ENCODE measurements at places on chromosomes 6 and 20.
A peak's percentile ranks its signal among the peaks of the same experiment; 100 is the strongest.

DNA sequence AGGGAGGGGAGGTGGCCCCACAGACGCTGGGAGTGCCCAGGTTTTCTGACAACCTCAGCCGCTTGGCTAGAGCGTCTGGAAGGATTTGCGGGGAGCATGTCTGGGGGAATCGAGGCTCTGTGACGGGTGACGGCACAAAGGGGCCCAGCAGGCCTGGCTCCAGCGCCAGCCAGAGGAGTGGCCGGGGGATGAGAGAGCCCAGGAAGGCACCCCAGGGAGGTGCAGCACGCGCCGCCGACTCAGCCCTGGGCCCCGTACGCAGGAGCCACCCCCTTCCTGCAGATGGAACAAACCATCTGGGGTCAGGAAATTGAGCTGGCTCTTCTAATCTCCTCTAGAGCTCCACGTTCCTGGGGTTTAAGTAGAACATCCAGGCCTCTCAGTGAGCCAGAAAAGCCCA, 5.9 kb upstream of the SLCO4A1 start:
- no peak for DNase-seq

DNA sequence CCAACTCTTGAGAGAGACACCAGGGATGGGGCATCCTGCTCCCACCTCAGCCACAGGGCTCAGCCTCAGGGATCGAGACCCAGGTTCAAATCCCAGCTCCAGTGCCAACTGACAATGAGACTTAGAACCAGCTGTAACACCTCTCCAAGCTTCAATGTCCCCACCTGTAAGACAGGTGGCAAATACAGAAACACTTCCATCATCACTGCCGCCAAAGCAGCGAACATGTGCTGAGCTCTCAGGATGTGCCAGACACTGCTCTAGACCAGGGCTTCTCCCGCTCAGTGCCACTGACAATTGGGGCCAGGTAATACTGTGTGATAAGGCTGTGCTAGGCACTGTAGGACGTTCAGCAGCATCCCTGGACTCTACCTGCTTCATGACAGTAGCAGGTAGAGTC, 22.1 kb downstream of the PREX1 start:
- DNase-seq: no peak

GRCh38 chr6:84836366-84836765, 72.0 kb upstream of the TBX18 start:
- no peak for DNase-seq

- no peak for DNase-seq
Measured at GRCh38 chr20:59020938-59021551, 1.8 kb downstream of the TUBB1 start.

DNA sequence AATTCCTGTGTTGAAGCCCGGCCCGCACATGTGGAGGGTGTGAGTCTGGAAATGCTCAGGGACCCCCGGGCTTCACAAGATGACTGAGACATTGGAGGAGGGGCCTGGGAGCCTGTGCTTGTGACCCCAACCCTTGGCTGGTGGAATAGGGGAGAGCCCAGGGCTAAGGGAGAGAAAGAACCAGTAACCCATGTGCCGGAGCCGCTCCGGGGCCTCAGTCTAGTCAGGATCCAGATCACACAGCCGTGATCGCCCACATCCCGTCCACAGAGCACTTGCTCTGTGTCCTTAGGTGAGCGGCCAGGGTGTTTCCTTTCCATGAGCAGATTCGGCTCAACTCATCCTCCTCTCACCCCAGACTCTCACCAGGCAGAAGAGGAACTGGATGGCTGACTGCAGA, 152.3 kb upstream of the RPS6KA2 start:
- DNase-seq: no peak

GRCh38 chr6:89602166-89602565, 36.4 kb downstream of the LYRM2 start:
- no peak for DNase-seq

GRCh38 chr20:62663145-62664018, 21.1 kb downstream of the SLCO4A1 start:
- no peak for DNase-seq

- DNase-seq: no peak
Measured at GRCh38 chr6:68007717-68008116, 627.4 kb upstream of the ADGRB3 start.

DNA sequence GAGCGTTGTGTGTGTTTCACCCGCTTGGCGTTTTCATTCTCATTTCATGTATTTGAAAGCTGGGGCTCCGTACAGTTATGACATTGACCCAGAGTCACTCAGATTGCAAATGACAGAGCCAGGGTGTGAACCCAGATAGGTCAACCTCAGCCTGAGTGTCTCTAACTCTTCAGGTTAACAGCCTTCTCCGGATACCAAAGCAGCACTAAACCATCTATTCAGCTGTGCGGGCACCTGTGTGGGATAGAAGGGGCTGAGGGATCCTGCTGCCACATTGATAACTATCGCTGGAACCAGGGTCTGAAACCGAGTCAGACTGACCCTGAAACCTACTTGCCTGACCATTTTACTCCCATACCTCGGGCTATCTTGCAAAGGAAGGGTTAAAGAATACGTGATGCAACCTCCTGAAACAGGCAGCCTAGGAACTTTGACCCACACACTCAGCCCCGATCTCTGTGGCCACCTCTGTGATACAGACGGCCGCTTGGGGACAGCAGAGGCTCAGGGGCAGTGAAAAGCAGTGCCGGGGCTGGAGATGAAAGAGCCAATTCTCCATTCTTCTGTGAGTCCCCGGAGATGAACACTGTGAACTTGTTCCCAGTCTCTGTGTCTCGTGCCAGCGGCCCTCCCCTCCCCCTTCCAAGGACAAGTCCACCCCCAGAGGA, 233.5 kb upstream of the QKI start:
- no peak for DNase-seq

DNA sequence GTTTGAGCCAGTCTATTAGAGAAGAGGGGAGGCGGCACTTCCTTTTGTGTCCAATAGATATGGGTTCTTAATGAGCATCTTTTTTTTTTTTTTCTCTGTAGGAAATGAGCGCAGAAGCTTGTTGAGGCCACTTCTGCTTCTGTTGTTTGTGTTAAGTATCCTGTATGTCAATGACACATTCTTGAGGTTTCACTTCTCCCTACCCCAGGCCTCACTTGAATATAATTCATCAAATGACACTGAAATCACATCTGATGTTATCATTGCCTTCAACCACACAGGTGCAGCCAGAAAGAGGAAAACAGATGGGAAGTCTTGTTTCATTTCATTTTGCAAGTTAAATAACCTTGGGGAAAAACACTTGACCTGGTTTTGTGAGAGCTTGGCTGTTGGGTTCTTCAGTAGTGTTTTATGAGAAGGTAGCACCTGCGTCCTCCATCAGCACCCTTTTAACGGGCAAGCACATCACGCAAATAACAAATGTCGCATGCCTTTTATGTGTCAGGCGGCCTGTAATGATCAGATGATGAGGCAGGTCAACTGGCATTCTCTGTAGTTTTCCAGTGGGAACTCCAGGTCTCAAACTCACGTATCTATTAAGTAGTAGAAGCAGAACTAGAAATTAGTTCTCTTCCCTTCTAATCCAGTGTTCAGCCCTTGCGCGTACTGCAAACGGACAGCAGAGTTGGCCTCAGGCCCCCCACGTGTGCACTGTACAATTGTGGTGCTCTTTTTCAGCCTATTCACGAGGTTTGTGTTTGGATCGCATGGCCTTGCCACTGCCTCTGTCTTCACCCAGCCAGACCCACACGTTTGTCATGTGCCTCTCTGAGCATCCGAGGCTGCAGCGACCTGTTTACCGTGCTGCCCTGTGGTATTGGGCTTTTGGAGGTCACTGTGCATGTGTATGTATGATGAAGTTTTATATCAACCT, 23.5 kb downstream of the PLEKHG1 start:
- no peak for DNase-seq

GRCh38 chr20:10432079-10432478, 1.9 kb downstream of the MKKS start:
- no peak for DNase-seq

- DNase-seq: no peak
Measured at GRCh38 chr6:136415351-136416007, 125.8 kb upstream of the BCLAF1 start.

GRCh38 chr6:114160881-114161280, 181.9 kb downstream of the HS3ST5 start:
- no peak for DNase-seq

DNA sequence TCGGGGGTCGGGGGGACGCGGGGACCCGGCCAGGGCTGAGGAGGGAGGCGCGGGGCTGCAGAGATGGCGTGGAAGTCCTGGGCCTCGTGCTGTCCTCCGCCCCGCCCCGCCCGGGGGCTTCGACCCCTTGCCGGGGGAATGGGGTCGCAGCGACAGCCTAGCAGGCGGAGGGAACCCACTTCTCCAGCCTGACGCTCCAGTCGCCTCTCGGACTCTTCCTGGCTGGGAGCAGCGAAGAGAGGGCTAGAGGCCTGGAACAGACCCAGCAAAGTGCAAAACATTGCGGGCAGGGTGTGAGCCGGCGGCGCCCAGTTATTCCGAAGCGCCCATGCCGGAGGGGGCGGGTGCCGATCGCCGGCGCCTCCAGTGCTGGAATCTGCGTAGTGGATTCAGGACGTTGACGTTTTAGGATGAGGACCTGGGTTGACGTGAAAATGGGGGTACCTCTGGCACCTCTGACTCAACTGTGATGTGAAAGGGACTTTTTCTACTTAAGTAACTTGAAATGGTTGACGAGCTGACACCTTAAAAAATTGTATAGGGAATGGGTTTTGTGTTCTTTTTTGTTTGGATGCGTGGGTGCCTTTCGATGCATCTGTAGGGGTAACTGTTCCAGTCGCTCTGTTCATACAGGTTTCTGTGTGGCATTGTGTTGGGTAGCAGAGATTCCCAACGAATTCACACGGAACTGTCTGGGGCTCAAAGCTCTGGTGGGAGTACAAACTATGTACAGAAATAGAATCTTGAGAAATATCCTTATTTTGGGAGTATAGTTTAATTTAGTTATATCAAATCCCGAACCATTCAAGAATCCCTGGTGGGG, 1.4 kb downstream of the SLC35F1 start:
- no peak for DNase-seq

GRCh38 chr6:133807501-133807900, 81.4 kb upstream of the TCF21 start:
- DNase-seq: no peak

DNA sequence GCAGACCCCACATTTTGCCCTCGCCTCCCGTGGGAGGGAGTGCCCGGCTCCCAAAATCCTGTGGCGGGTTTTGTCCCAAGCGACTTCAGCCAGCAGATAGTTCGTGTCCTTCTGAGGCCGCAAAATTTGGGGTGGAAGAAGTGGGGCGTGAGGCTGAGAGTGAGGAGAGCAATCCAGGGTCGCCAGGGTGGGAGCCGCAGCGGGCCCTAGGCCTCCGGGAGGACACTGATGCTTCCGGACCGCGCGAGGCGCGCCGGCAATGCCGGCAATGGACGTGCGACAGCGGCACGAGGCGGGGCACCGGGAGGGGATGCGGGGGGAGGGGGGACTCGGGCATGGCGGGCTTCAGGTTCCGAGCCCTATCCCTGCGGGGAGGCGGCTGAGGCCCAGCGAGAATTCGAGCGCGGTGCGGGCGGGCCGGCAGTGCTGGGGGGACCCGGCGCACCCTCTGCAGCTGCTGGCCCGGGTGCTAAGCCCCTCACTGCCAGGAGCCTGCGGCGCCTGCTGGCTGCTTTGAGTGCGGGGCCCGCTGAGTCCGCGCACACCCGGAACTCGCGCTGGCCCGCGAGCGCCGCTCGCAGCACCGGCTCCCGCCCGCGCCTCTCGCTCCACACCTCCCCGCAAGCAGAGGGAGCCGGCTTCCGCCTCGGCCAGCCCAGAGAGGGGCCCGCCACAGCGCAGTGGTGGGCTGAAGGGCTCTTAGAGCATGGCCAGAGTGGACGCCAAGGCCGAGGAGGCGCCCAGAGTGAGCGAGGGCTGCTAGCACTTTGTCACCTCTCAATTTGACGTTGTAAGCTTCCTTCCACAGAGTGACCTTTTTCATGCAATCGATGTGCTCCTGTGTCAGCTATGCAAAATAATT, 143.8 kb downstream of the LPA start:
- DNase-seq: peak; percentile 47

DNA sequence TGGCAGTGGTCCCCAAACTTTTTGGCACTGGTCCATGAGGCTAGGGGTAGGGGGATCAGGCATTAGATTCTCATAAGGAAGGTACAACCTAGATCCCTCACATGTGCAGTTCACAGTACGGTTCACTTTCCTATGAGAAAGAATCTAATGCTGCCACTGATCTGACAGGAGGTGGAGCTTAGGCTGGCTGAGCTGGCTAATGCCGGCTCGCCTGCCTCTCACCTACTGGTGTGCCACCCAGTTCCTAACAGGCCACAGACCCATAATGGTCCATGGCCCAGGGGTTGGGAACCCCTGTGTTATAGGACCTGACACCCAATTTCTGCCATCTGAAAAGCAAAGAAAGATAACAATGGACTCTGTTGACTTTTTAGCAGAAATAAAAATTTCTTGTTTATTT, 199.6 kb downstream of the GMPR start:
- DNase-seq: no peak

- DNase-seq: no peak
Measured at GRCh38 chr6:113744861-113745260, 112.3 kb upstream of the MARCKS start.

DNA sequence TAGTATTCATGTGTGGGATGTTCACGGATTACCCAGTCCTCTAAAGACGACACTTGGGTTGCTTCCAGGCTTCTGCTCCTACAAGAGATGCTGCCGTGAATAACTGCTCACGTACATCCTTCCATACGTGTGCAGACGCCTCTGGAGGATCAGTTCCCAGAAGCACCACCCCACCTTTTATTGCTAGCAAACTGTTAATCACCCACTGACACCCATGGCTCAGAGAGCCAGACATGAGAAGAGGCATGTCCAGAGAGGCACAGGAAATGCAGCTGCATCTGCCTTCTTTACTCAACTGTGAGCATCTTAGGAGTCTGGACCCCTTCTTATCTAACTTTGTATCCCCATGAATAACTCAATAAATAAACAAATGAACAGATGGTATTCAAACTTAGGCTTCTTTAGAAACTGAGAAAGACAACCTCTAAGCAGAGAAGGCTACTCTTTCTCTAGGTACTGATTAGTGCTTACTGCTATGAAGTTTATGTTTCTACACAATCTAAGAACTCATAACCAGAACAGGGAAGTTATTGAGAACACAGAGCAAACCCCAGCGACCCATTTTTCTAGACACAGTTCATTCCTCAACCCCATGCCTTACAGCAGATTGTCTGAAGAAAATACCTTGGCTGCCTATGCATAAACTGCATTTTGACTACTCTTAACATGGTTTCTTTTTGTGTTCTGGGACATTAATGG, 228.7 kb upstream of the RREB1 start:
- DNase-seq: no peak
